Upper lobe of left lung (tissue), 6 donors: ENCODE measurements at places on chromosomes 3 and 15. TPM values are rescaled to one million over a fixed set of nuclear protein-coding genes. Genes with fewer than 3 reads are reported as not detected.

DNA sequence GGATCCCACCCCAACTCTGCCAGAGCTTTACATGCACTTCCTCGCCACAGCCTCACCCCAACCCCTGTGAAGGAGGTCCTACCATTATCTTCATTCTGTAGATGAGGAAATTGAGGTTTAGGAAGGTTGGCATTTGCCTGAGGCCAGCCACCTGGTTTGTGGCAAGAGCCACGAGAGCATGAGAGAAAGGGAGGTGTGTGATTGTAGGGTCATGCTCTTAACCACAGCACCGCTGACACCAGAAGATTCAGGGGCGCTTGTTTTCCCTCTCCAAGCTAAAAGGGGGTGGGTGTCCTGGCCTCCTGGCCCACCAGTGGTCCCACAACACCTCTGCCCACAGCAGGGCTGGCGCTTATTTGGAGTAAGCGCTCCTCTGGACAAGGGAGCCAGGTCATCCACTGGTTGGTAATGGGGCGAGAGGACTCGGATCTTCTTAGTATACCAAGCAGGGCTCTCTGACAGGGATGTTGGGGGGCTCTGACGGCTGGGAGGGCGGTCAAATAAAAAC, 691 bp downstream of the RHCG start:
- H3K27me3 ChIP-seq = no peaks in the 10 kb centered on the region
- peaks cover 9% of the 10 kb centered on the region for H3K4me1 ChIP-seq
- H3K27ac ChIP-seq = no peak overlapping the region
- no peak overlapping the region for H3K4me3 ChIP-seq
- no peak for DNase-seq

DNA sequence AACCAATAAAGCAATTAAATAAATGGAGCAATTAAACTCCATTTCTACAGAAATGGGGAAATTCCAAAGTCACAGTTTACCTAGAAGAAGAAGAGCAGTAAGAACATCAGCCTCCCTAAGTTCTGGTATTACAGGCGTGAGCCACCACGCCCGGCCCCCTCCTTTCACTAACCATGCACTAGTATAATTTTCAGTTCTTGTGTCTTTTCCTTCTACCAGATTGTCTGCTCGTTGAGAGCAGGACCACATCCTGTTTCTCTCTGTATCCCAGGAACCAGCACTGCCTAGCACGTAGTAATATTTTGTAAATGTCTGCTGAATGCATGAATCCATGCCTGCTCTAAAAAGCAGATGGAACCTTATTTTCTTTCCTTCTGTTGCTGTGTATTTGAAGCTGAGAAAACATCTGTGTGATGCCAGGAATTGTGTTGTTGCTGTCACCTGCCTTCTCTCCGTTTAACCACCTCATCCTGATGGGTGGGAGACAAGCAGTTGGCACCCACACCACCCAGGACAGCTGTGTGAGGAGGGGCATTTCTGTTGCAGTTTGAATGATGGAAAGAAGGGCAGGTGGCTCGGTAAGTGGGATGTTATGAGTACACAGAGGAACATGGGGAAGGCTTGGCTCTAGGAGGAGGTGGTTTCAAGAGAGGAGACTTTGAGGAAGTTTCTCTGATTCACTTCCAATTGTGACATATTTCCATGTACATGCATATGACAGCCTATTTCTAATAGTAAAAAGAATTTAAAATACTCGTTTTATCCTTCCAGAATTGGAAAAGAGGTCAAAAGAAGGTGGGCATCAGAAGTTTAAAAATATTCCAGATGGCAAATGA, 30.1 kb downstream of the PXYLP1 start:
- no peak for DNase-seq
- H3K36me3 ChIP-seq = no peaks in the 10 kb centered on the region
- no peak overlapping the region for H3K27ac ChIP-seq
- no peaks in the 10 kb centered on the region for H3K4me1 ChIP-seq
- H3K4me3 ChIP-seq = no peak overlapping the region

GRCh38 chr15:55673287-55673686, 69.7 kb downstream of the PRTG start:
- H3K4me1 ChIP-seq = no peaks in the 10 kb centered on the region
- no peak overlapping the region for H3K27ac ChIP-seq
- no peaks in the 10 kb centered on the region for H3K36me3 ChIP-seq
- no peak for DNase-seq

- no peak overlapping the region for H3K4me3 ChIP-seq
- H3K36me3 ChIP-seq = no peaks in the 10 kb centered on the region
- H3K27ac ChIP-seq = no peak overlapping the region
- H3K4me1 ChIP-seq = no peaks in the 10 kb centered on the region
- no peaks in the 10 kb centered on the region for H3K27me3 ChIP-seq
- DNase-seq = no peak
These were observed 28.3 kb upstream of the CRYBG3 start for GRCh38 chr3:97793420-97794019.

DGKG gene
- 5.5 TPM for total RNA-seq
